Stimulated activated CD4-positive, alpha-beta T cell treated with anti-CD3 and anti-CD28 coated beads, Interleukin-15, amount 100 ng/mL, for 1 hour (primary cell): ENCODE measurements at places on chromosomes 3 and 15.

DNA sequence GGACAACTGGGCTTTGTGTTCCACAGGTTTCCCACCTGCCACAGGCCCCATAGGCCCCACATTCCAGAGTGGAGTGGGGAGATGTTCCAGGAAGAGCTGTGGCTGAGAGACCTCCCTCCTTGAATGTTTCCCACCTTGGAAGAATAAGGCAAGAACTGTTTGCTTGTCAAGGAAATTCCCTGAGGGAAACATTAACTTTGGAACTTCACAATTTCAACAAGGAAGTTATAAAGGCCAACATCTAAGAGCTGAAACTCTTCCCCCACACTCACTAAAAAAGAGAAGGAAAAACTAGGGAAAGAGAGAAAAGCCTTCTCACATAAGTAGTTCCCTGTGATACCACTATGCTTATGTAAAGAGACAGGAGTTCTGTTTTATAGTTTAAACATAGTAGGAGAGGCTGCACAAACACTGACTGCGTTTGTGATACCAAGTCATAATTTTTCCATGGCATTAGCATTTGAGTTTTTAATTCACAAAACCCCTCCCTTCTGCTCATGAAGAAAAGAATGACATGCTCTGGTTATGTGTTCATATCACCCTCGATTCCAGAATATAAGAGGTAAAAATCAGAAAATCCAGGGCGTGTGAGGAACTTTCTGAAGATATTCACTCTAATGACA, 39.8 kb upstream of the SPRED1 start:
- no peak for DNase-seq

GRCh38 chr3:47013231-47013630, 33.8 kb downstream of the NBEAL2 start:
- DNase-seq: no peak

- no peak for DNase-seq
These were observed 55.6 kb downstream of the TMEM45A start for GRCh38 chr3:100548053-100548452.

DNA sequence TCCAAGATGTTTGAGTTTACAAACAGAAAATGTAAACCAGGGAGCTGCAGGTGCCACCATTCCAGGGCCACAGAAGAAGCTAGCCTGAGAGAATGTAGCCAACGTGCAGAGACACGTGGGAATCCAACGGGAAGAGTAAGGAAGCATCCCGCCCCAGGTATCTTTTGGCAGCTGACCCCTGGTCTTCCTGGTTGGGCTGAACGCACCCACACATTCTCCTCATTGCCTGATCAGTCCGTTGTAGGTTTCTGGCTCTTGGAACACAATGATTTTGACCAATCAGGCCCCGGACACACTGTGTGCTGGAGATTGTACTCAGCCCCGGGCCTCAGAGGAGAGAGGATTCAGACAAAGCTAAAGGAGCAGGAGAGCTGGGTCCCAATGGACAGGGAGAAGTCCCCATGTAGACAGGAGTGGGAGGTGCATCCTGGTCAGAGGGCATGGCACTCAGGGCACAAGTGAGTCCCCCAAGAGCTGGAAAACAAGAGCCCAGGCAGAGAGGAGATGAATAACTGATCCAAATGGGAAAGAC, 102.3 kb downstream of the TPRA1 start:
- no peak for DNase-seq

GRCh38 chr15:78040653-78041244, 36.8 kb downstream of the TBC1D2B start:
- DNase-seq: no peak

DNA sequence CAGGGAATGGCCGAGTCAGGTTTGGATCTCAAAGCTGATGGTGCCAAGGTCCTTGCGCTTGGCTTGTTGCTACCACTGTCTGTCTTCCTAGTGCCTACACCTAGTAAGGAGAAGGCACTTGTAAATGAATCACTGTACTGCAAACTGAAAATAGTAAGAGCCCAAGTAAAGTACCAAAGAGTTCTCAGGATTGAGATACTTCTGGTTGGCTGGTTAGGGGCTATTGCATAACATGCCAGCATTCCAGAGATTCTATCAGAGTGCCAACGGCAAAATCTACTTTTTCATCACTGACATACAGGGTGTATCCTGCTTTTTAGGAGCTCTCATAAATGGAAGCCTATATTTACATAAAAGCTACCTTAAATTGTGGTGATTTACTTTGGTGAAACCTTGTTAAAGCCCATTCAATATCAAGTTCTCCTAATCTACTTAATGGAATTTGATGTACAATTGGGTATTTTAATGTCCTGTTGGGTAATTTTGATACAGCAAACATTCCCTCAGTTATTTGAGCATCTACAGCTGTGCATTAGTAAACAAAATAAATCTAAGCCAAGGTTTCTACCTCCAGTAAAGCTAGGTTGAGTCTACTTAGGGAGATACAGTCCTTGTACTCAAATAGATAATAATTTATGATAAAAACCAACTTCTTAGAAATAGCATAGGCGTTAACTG, 30.7 kb upstream of the CHD2 start:
- DNase-seq: no peak

GRCh38 chr15:59160880-59161593, 45.6 kb upstream of the LDHAL6B start:
- no peak for DNase-seq

DNA sequence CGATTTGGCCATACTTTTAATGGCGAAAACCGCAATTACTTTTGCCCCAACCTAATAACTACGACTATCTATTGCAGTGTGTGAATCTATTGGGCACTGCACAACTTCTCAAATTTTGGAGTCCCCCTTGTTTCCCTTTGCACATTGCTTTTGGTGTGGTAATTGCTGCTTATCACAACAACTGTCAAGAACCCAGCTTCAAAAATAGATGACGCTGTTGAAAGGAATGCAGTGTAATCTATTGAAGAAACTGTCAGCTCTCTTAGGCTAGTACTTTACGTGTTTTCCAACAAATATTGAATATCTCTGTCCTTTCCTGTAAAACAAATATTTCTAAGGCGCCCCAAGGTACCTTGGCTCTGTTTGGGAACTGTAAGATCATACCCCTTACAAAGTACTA, 222.8 kb upstream of the UBE2E2 start:
- DNase-seq: no peak
